Body of pancreas (tissue), 4 donors: ENCODE measurements at places on chromosomes 5 and 9. TPM values are rescaled to one million over a fixed set of nuclear protein-coding genes. Genes with fewer than 3 reads are reported as not detected.

MVB12B gene
- total RNA-seq, result 5.2 TPM

C5orf46 gene
- total RNA-seq, result not detected

IL3 gene
- total RNA-seq, result not detected

SLC46A2 gene
- total RNA-seq, result 0.78 TPM

ITGA1 gene
- total RNA-seq, result 11.2 TPM

RC3H2 gene
- 24.7 TPM for total RNA-seq

TRIP13 gene
- 1.3 TPM for total RNA-seq

BTNL3 gene
- 0.26 TPM for total RNA-seq

FAM169A gene
- total RNA-seq, result 2.0 TPM

PCAT7 gene
- not detected for total RNA-seq

ARL14EPL gene
- total RNA-seq, result not detected

SPDL1 gene
- total RNA-seq, result 12.9 TPM

PCDHGA11 gene
- 4.9 TPM for total RNA-seq

GRXCR2 gene
- not detected for total RNA-seq

DBH gene
- total RNA-seq, result not detected

BARHL1 gene
- total RNA-seq, result not detected

TAF11L3 gene
- total RNA-seq, result not detected

LHX6 gene
- 2.9 TPM for total RNA-seq
